ENCODE measurements at places on chromosomes 4 and X. TPM values are rescaled to one million over a fixed set of nuclear protein-coding genes. Genes with fewer than 3 reads are reported as not detected.

SSX4 gene
- total RNA-seq, result not detected

SMARCA5 gene
- 47.0 TPM for total RNA-seq

GRCh38 chr4:179051206-179051605 is 1609.0 kb upstream of the AGA start:
- no peak overlapping the region for H3K4me3 ChIP-seq
- H3K27me3 ChIP-seq, result no peaks in the 10 kb centered on the region
- H3K36me3 ChIP-seq, result no peaks in the 10 kb centered on the region

- no peaks in the 10 kb centered on the region for H3K36me3 ChIP-seq
- H3K4me1 ChIP-seq, result no peaks in the 10 kb centered on the region
- no peak overlapping the region for H3K27ac ChIP-seq
- no peak overlapping the region for H3K4me3 ChIP-seq
- no peak for DNase-seq
Measured at GRCh38 chr4:77538574-77539157, 67.0 kb upstream of the CXCL13 start.

- H3K27me3 ChIP-seq, result no peaks in the 10 kb centered on the region
- no peak for DNase-seq
- no peaks in the 10 kb centered on the region for H3K36me3 ChIP-seq
- no peak overlapping the region for H3K4me3 ChIP-seq
Measured at GRCh38 chrX:40248822-40249221, 151.1 kb upstream of the BCOR start.

DNA sequence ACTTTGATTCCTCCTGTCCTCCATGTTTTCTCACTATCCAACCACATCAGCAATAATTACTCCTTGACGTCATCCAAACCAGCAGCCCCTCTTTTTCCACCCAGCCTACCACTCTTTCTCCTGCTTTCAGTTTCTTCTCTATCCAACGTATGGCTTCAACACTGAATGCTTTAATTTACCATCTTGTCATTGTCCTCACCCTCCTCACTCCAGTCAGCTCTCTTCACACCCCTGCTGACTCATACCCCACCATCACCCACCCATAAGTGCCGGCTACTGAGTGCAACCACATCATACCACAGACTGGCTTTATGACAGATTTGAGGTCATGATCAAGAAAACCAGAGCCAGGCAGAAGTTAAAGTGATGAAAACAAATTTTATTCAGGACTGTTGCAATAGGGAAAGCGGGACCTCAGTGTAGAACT is 9.8 kb upstream of the ANXA5 start:
- H3K27me3 ChIP-seq, result no peaks in the 10 kb centered on the region
- H3K4me1 ChIP-seq, result peaks cover 4% of the 10 kb centered on the region
- no peak overlapping the region for H3K27ac ChIP-seq
- no peak for DNase-seq

GRCh38 chrX:1595711-1596060 is 4.3 kb downstream of the AKAP17A start:
- no peaks in the 10 kb centered on the region for H3K27me3 ChIP-seq
- DNase-seq, result no peak
- H3K27ac ChIP-seq, result no peak overlapping the region
- peaks cover 62% of the 10 kb centered on the region for H3K36me3 ChIP-seq

GRCh38 chr4:108901291-108901690 is 138.4 kb upstream of the ETNPPL start:
- no peaks in the 10 kb centered on the region for H3K36me3 ChIP-seq
- H3K27me3 ChIP-seq, result 0 out of 2 replicates have a peak, but pooled peaks cover 2% of the 10 kb centered on the region
- no peak overlapping the region for H3K27ac ChIP-seq
- H3K4me1 ChIP-seq, result no peaks in the 10 kb centered on the region

DNA sequence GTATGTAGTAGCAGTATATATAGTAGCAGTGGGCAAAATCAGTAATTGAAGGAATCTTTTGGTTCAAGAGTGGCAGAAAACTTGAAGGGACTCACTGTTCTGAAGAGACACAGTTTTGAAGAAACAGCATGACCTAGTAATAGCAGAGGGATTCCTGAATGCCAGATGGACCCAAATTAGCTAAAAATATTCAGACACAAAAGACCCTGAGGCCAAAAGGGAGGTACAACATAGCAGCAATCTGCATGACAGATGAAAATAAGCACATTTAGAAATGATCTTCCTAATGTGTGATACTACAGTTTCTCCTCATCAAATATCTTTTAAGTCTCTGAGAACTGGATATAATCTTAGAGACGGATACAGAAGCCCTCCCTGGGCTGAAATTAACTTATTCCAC is 536.6 kb downstream of the PPARGC1A start:
- H3K36me3 ChIP-seq, result no peaks in the 10 kb centered on the region
- H3K4me3 ChIP-seq, result no peak overlapping the region
- no peak overlapping the region for H3K27ac ChIP-seq
- H3K4me1 ChIP-seq, result no peaks in the 10 kb centered on the region
- DNase-seq, result no peak
- H3K27me3 ChIP-seq, result no peaks in the 10 kb centered on the region

GRCh38 chrX:82163701-82164100 is 961.8 kb downstream of the SH3BGRL start:
- no peak overlapping the region for H3K27ac ChIP-seq
- no peaks in the 10 kb centered on the region for H3K36me3 ChIP-seq
- H3K27me3 ChIP-seq, result no peaks in the 10 kb centered on the region
- no peak overlapping the region for H3K4me3 ChIP-seq
